ENCODE measurements at places on chromosomes 1 and 21.
A peak's percentile ranks its signal among the peaks of the same experiment; 100 is the strongest.

DNA sequence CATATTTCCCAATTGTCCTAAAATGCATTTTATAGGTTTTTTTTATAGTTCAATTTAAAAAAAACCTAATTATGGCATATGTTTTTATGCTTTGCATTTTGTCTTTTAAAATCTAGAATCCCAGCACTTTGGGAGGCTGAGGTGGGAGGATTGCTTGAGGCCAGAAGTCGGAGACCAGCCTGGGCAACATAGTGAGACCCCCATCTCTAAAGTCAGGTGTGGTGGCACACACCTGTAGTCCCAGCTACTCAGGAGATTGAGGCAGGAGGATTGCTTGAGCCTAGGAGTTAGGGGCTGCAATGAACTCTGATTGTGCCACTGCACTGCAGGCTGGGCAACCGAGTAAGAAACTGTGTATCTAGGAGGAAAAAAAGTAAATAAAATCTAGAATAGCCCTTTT lies 137.2 kb upstream of the POU3F1 start:
- DNase-seq: no peak

GRCh38 chr1:201459775-201460174 lies 9.2 kb downstream of the PHLDA3 start:
- DNase-seq: no peak

DNA sequence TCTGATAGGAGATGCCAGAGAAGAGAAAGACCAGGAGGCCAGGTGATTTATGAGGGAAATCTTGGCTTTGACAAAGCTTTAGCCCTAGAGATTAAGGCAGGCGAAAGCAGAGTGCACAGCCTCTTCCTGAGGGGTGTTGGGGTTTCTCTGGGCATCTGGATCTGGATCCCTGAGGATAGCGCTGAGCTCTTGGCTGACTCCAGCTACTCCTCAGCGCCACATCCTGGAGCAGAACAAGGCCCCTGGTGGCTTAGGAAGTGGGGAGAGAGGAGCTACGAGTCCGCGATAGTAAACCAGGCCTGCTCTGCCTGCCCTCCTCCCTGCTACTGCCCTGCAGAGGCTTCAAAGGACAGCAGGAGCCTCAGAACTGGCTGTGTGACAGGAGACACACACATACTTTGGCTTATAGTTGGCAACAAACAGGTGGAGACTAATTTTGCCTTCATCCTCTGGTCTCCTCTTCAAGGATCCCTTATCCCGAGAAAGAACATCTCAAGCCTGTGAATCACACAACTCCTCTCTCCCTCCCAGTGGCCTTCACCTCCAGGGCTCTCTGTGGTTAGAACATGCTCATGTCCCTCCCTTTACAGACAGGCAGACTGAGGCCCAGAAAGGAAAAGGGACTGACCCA lies 66.9 kb downstream of the TRABD2B start:
- DNase-seq: no peak

DNA sequence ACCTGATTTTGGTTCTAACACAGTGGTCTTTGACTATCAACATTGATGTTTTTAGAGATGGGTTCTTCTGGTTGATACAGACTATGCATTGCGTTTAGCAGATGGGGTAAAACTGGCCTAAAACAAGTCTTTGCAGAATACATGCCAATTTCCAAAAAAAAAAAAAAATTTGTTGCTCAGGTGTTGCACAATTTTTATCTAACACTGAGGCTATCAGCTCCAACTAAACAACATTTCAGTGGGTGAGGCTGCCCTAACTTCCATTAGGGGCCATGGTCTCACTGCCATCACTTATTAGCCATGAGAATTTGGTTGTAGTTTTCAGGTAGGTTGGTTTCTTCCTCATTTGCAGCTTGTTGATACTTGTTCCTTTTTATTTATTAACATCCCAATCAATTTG lies 14.0 kb downstream of the AGMAT start:
- DNase-seq: no peak

DNA sequence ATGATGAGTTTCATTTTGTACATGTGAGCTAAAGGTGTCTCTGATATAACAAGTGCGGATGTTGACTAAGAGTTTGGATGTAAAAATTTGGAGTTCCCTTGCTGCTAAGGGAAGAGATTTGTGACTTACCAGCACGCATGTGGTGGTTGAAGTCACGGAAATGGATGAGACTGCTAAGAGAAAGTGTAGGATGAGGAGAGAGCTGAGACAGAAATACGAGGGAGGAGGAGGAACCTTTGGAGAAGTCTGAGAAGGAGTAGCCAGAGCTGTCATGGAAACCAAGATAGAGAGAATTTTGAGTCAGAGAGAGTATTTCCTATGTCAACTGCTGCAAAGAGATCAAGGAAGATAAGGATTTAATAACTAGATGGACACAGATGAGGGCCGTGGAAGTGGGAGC lies 106.5 kb upstream of the COL24A1 start:
- no peak for DNase-seq

DNA sequence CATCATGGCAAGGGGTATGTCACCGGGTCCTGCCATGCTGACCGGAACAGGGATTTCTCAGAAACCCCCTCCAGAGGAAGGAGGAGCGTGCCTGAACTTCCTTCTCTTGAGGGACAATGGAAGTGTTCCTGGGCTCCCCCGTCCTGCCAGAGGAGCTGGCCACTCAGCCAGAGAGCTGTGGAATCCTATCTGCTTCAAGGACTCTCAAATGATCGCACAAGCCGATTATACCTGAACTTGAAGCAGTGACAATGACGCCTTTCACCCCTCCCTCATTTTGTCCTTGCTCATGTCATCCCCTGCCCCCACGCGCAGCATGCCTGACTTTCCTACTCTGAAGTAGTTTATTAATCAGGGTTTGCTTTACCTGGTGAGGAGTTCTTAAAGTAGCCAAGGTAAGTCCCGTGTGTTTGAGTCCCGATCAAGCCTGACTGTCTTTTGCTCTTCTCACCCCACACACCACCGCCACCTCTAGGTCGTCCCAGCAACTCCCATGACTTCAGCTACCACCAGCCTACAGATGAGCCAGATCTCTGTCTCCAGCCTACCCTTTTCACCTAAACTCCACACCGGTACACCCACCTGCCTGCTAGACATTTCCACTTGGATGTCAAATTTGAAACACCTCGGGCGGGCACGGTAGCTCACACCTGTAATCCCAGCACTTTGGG lies 25.0 kb upstream of the PRELP start:
- no peak for DNase-seq

GRCh38 chr1:23591460-23592208 lies 32.3 kb upstream of the ID3 start:
- no peak for DNase-seq

GRCh38 chr1:106721790-106722189 lies 334.7 kb upstream of the PRMT6 start:
- no peak for DNase-seq

DNA sequence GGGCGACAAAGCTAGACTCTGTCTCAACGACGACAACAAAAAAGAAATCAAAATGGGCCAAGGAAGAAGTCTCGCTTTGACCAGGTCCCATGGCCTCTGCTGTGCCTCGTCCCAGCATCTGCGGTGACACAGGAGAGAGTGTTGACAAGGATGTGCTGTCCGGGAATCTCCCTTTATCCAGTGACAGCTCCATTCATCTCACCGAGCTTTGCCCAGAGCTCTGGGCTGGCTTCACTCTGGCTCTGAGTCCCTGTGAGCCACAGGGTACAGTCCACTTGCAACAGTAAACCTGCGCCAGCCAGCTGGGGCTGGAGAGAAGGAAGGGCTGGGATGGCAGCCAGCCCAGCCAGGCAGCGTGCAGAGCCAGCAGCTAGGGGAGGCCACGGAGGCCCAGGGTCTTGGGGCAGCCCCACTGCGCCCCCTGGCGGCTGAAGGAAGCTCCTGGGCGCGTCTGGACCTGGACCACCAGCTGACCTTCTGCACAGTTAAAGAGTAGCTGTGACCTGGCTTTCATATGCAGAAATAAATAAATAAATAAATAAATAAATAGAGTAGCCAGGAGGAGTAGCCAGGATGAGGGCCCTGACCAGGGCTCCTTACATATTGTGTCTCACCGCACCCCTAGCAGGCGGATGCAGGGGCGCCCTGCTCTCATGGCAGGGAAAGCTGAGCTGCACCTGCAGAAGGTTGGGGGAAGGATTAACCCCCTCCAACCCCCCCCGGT lies 29.7 kb downstream of the ENO1 start:
- peak; percentile 61 for DNase-seq

DNA sequence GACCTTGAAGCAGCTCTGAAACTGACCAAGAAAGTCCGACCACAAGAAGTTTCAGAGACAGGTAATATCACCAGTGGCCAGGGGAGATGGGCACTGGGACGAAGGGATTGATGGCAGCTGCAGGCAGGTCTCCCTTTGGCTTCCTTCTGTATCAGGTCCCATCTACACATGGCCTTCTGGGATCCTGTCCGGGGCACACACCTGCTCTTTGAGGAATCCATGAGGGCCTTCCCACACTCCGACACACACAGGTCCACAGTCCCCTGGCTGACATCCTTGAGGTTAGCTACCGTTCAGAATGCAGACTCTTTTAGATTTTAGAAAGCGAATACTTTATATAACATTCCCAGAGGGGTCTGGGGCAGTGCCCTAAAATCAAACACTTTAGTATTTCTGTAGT lies 26.5 kb upstream of the TMEM125 start:
- no peak for DNase-seq

GRCh38 chr1:2373551-2374251 lies 17.7 kb downstream of the MORN1 start:
- no peak for DNase-seq

DNA sequence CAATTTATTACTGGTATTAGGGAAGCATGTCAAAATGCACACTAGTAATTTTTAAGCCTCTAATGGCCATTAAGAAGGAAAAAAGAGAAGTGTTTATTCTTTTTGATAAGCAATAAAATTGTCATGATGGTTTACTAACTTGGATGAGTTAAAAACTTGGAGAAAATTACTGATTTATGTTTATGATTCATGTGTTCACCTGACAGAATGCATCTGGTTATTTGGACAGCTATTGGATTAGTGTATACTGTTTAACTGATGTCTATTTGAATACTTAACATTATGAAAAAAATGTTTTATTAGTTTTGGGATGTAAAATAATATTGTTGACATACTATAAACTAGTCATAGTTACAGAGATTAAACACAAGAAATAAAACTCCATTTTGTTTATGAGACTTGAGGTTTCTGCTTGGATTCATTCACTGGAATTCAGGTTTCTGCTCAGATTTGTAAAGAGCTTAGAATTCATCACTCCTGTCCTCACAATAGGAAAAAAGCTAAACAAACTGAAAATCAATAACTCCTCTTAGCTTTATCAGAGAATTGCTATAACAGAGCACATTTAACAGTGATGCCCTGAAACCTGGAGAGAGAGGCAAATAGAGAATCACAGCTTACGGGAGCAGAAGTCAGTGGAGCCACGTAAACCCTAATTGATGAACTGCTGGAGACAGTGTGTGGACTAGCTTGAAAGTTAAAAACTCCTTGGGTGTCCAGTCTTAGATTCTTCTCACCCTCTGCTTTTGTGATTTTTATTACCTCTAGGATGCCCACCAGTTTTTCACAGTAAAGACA lies 56.7 kb downstream of the RALGPS2 start:
- no peak for DNase-seq

DNA sequence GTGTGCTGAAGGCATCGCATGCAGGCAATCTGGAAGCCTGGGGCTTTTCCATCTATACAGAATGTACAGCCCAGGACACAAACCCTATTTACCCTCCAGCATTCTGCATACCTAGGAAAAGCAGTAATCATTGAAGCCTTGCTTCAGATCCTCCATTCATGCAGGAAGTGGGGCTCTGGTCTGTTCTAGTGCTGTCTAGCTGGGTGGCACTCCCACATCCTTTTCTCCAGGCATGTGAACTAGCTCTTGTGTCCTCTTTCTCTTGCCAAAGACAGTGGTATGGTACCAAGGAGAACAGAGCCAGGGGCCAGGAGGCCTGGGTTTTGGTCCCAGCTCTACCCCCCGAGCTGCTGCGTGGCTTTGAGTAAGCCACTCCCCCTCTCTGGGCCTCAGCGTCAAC lies 21.7 kb downstream of the LRP8 start:
- DNase-seq: no peak

DNA sequence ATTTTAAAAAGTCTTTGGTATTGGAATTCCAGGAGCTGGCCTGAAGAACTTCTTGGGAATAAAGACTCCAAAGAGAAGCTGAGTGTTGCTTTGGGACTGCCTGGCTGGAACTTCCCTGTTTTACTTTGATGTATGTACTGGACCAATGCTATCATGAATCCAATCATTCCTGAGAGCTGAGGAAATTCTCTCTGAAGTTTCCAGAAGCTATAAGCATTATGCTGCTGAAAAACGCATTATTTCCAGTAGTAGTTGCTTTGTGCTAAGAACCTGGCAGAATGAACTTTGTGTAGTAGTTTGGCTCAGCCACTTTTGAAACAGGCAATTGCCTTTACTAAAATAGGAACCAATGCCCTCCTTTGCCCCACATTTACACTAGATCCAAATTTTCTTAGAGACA lies 260.7 kb downstream of the HLX start:
- DNase-seq: no peak

DNA sequence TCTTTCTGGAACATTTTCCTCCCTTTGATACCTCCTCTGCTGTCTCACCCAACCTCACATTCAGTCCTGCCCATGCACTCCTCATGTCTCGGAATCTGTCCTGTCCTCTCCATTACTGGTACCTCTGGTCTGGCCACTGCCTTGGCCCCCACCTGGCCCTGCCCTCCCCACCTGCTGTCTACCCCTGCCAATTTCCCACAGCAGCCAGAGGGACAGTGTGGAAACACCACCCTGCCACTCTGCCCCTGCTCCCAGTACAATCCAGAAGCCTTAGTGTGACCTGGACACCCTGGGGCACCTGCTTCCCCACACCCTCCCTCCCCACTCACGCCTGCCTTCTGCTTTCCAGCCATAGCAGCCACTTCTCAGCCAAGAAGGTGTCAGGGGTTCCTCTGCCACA lies 534.4 kb downstream of the MATN1 start:
- no peak for DNase-seq

DNA sequence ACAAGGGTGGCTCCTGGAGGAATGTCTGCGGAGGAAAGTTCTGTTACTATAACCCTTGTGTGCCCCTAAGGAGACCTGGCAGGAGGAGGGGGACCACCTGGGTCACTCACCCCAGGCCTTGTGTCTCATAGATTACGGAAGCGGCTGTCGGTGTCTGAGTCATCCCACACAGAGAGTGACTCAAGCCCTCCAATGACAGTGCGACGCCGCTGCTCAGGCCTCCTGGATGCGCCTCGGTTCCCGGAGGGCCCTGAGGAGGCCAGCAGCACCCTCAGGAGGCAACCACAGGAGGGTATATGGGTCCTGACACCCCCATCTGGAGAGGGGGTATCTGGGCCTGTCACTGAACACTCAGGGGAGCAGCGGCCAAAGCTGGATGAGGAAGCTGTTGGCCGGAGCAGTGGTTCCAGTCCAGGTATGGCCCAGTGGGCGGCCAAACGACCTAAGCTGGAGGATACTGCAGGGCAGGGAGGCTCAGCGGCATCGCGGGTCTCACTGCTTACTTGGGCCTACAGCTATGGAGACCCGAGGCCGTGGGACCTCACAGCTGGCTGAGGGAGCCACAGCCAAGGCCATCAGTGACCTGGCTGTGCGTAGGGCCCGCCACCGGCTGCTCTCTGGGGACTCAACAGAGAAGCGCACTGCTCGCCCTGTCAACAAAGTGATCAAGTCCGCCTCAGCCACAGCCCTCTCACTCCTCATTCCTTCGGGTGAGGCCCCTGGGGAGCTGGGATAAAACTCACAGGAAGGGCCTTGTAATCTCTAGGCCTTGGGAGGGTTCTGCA lies 101.4 kb downstream of the PIK3R3 start:
- DNase-seq: no peak

- DNase-seq: no peak
Measured at GRCh38 chr1:1291548-1292441, 11.6 kb downstream of the SCNN1D start.

- no peak for DNase-seq
Measured at GRCh38 chr1:156664046-156664766, 13.0 kb downstream of the NES start.

Data from activated naive CD4-positive, alpha-beta T cell (primary cell).